ENCODE measurements at places on chromosomes 5 and 9. TPM values are rescaled to one million over a fixed set of nuclear protein-coding genes. Genes with fewer than 3 reads are reported as not detected.

DNA sequence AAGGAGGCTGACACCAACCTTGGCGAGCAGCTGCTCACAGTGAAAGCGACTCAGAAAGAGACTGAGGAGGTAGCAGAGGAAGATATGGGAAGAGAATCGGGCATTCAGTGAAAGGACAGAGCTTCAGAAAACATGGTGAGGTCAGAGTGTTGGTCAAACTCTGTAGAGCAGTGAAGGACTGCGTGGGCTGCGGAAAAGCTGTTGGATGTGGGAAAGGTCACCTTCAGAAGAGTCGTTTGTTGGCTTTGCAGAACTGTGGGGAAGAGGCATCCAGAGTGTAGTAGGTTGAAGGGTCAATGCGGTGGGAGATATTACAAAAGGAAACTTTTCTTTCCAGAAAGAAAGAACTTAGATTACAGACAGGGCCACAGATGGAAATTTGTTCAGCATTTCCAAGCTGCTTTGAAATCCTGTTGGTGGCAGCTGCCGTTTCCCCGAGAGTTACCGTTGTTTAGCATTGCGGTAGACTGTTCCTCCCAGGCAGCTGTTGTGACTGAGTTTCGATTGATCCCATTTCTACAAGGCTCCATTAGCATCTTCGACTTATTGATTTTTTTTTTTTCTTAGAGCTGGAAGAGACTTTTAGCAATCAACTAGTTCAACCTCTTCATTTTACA lies 58.3 kb upstream of the AFAP1L1 start:
- no peaks in the 10 kb centered on the region for H3K36me3 ChIP-seq
- no peak for DNase-seq
- H3K4me1 ChIP-seq, result no peaks in the 10 kb centered on the region

DNA sequence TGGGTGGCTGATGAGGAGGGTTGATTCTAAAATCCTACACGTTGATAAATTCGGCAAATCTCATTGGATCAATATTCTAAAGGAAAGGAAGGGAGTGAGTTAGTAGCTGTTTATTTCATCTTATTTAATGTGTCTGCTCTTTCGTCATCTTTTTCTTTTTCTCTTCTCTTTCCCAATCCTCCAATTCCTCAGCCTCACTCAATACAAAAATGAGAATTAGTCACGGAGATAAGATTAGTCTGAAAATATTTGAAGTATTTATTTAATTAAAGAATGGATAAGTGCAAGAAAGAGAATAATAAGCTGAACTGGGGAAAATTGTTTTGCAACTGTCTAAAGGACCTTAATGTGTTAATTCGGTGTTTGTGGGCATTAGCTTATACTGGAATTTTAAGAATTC lies 1095.1 kb downstream of the DTWD2 start:
- no peak overlapping the region for H3K27ac ChIP-seq
- no peaks in the 10 kb centered on the region for H3K4me1 ChIP-seq
- DNase-seq, result no peak
- no peak overlapping the region for H3K4me3 ChIP-seq

The DPYSL3 gene
- 0.06 TPM for total RNA-seq

DNA sequence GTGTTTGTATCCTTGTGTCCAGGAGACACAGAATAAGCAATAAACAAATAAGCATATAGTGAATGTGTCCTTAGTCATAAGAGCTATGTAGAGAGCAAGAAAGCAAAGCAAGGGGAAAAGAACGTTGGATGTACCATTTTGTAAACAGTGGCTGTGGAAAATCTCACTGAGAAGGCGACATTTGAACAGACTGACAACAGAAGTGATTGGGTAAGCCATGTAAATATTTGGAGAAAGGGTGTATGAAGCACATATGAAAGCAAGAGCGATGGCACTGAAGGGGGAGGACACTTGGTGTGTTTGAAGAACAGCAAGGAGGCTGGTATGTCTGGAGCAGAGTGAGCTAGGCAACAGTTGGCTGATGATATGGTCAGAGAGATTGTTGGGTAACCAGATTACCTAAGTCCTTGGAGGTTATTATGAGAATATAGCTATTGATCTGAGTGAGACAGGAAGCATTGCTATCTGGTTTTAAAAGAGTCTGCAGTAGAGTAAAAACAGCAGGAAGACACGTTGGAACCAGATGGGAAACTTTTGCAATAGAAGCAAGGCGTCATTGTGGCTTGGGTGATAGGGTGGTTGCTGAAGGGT lies 115.5 kb upstream of the IL7R start:
- no peaks in the 10 kb centered on the region for H3K36me3 ChIP-seq
- H3K27me3 ChIP-seq, result no peaks in the 10 kb centered on the region
- no peak for DNase-seq

- H3K27ac ChIP-seq, result peak overlapping the region; percentile 12
- peak; percentile 48 for DNase-seq
- H3K36me3 ChIP-seq, result no peaks in the 10 kb centered on the region
- H3K4me3 ChIP-seq, result no peak overlapping the region
- H3K27me3 ChIP-seq, result no peaks in the 10 kb centered on the region
- H3K4me1 ChIP-seq, result peaks cover 57% of the 10 kb centered on the region
These were observed 51.4 kb downstream of the PFDN1 start for GRCh38 chr5:140251527-140251973.

The RGS7BP gene
- total RNA-seq, result not detected

DNA sequence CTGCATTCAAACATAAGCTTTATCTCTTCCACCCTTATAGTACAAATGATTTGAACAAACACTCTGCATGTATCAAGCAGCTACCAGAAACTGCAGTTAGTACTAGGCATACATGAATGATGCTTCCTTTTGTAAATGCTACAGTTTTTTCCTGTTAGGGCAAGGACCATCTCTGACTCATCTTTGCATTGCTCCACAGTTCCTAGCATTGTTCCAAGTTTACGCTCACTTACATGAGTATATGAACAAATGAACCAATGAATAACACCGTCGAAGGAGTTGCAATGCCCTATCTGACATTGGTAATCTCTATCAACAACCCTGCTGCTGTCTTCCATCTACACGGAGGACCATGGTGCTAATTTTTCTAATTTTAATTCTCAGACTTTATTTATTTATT lies 2.1 kb upstream of the ALDH7A1 start:
- peaks cover 25% of the 10 kb centered on the region for H3K4me1 ChIP-seq
- no peak for DNase-seq
- no peaks in the 10 kb centered on the region for H3K27me3 ChIP-seq
- no peak overlapping the region for H3K27ac ChIP-seq
- H3K36me3 ChIP-seq, result no peaks in the 10 kb centered on the region
- H3K4me3 ChIP-seq, result no peak overlapping the region

DNA sequence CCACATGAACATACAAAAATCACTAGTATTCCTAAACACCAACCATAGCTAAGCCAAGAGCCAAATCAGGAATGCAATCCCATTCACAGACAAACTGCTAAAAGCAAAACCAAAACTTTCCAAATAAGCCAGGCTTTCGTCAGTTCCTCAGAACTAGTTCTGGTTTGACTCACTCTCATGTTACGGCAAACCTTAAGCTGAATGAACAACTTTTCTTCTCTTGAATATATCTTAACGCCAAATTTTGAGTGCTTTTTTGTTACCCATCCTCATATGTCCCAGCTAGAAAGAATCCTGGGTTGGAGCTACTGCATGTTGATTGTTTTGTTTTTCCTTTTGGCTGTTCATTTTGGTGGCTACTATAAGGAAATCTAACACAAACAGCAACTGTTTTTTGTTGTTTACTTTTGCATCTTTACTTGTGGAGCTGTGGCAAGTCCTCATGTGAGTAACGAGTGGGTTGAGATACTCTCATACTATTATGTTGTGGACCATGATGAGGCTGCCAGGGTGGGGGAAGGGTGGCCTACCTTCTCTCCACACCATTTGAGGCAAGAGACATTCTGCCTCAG lies at the start of gene PDCD1LG2:
TSS of gene PDCD1LG2 (plus strand) at position 172 of the 572 bp plus-strand sequence. CDS start 12,016 bp downstream, outside the sequence.
- no peaks in the 10 kb centered on the region for H3K36me3 ChIP-seq
- H3K4me3 ChIP-seq, result peak within 1 kb of the TSS; percentile 16
- H3K27me3 ChIP-seq, result no peaks in the 10 kb centered on the region
- H3K27ac ChIP-seq, result peak within 1 kb of the TSS; percentile 47

DNA sequence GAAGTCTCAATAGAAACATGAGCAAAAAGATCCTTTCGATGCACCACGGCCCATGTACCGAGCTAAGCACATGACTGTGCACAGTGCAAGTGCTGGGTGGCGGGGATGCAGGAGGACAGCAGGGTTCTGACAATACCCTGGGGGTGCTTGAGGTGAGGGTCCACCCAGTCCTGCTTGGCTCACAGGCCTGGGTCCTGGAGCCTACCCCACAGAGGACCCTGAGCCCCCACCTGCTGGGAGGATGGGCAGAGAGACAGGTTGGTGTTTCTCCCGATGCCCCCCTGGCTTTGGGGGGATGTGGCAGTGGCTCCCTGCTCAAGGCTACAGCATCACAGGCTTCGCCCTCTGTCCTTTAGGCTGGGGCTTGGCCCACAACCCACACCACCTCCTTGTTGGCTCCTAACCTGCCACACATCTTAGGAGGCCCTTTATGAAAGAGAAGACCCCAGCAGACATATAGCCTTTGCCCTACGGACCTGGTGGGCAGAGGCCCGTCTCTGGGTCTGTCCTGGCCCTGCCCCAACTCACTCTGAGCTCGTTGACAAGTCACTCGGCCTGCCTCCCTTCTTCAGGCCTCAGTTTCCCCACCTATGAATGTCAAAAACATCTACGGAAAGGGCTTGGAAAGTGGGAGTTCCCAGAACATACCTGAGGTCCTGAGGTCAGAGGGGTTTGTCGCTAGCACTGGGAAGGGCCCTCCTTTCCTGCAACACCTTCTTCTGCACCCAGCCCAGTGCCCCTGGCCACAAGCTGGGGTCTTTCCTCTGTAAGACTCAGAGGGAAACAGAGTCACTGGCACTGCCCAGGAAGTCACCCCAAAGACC lies 50.3 kb downstream of the BARX1 start:
- H3K4me3 ChIP-seq, result no peak overlapping the region
- DNase-seq, result no peak
- H3K36me3 ChIP-seq, result no peaks in the 10 kb centered on the region
- no peak overlapping the region for H3K27ac ChIP-seq
- no peaks in the 10 kb centered on the region for H3K27me3 ChIP-seq
- no peaks in the 10 kb centered on the region for H3K4me1 ChIP-seq

The TDRD7 gene
- total RNA-seq, result 12.7 TPM

DNA sequence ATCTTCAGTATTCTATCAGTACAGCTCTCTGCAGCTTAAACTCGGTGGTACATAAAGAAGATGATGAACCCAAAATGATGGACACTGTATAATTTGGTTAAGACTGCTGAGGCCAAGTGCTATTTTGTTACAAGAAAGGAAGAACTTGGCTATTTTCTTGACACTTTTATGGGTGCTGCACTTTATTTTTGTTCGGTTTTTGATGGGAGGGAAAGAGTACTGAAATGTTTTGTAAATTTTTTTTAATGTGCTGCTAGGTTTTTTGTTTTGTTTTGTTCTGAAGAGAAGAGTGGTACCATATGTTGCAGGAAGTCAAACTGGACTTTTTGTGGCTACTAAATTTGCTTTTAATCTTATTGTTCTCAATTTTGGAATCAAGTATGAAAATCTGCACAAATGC lies 26.7 kb downstream of the CDC37L1 start:
- no peaks in the 10 kb centered on the region for H3K27me3 ChIP-seq
- H3K36me3 ChIP-seq, result peaks cover 14% of the 10 kb centered on the region
- no peak overlapping the region for H3K4me3 ChIP-seq
- DNase-seq, result no peak
- H3K27ac ChIP-seq, result no peak overlapping the region

DNA sequence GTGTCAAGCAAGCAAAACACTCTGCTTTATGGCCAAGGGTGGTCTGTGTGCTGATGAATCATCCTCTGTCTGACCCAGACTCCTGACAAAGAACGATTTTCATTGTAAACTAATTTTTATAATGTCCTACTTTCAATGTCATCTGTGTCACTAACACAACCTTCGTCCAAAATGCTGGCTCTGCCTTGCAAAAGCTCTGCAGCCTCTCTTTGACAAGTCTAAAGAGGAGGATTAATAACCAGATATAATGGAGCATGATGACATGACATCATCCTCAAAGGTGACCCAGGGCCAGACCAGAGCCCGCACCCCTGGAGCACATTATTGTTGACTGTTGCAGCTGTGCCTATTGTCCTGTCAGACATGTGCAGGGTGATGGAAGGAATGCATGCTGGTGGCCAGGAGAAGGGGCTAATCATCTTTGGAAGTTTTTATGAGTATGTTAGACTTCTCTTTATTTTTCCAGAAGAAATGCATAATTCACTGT lies 589.4 kb downstream of the NR2F1-AS1 start:
- no peak overlapping the region for H3K27ac ChIP-seq
- no peaks in the 10 kb centered on the region for H3K4me1 ChIP-seq
- no peak overlapping the region for H3K4me3 ChIP-seq
- no peak for DNase-seq
- no peaks in the 10 kb centered on the region for H3K36me3 ChIP-seq
- H3K27me3 ChIP-seq, result no peaks in the 10 kb centered on the region

DNA sequence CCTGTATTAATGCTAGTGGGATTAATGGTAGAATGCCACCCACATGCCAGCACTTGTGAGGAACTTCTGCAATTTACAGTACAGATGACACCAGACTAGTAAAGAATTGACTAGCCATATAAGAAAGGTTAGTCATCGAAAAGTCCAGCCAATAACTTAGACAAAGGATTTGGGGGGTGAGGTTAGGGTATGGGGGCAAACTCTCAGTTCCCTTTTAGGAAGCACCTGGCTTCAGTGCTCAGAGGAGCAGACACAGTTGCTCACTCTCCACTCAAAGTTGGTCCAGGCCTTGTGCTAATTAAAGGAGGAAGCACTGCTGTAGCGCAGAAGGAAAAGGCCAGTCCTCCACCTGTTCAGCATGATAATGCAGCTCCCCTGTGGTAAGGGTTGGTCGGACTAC lies 25.2 kb downstream of the TGFBR1 start:
- H3K4me1 ChIP-seq, result peaks cover 82% of the 10 kb centered on the region
- DNase-seq, result no peak
- no peaks in the 10 kb centered on the region for H3K27me3 ChIP-seq
- H3K27ac ChIP-seq, result no peak overlapping the region

The MYOT gene
- total RNA-seq, result not detected

- no peak overlapping the region for H3K27ac ChIP-seq
- H3K4me3 ChIP-seq, result no peak overlapping the region
- no peaks in the 10 kb centered on the region for H3K4me1 ChIP-seq
- no peaks in the 10 kb centered on the region for H3K36me3 ChIP-seq
- no peak for DNase-seq
These were observed 701.7 kb downstream of the SEMA5A start for GRCh38 chr5:8844206-8844605.

GRCh38 chr5:82365744-82366228 lies 87.6 kb upstream of the RPS23 start:
- no peaks in the 10 kb centered on the region for H3K27me3 ChIP-seq
- no peak overlapping the region for H3K27ac ChIP-seq
- no peak for DNase-seq
- H3K4me1 ChIP-seq, result no peaks in the 10 kb centered on the region

GRCh38 chr5:10734832-10735523 lies 26.1 kb downstream of the DAP start:
- H3K27me3 ChIP-seq, result no peaks in the 10 kb centered on the region
- peaks cover 5% of the 10 kb centered on the region for H3K4me1 ChIP-seq
- H3K36me3 ChIP-seq, result no peaks in the 10 kb centered on the region
- no peak for DNase-seq
